Suppressor macrophage treated with lipopolysaccharide for 1 hour (primary cell): ENCODE measurements at places on chromosomes 16 and 17.

- DNase-seq = no peak
These were observed 4.1 kb downstream of the DPEP3 start for GRCh38 chr16:67976205-67976604.

GRCh38 chr16:739560-740458 is 988 bp downstream of the CIAO3 start:
- no peak for DNase-seq

DNA sequence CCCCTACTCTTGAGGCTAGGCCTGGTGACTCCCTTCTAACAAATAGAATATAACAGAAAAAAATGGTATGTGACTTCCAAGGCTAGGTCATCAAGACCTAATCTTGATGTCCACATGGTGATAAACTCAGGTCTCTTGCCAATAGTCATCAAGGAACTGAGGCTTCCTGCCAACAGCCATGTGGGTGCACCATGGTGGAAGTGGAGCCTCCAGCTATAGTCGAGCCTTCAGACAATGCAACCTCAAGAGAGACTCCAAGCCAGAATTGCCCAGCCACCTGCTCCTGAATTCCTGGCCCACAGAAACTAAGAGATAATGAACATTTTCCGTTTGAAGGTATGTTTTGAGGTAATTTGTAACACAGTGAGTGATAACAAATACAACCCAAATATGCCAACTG is 55.9 kb upstream of the SREBF1 start:
- DNase-seq = no peak

DNA sequence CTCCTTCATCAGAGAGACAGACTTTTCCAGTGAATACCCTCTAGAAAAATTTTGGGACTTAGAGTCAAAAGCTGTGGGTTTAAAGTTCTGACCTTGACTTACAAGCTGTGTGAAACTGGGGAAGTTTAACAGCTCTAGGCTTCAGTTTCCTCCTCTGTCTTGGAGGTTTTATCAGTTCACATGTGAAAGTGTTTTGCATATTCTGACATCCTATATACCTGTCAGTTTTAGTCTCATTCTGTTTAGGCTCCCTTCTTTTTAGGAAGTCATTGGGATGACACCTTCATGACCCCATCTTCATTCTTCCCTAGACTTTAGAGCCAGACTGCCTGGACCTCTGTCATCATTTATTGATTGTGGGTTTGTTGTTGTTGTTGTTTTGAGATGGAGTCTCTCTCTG is 44.4 kb downstream of the YPEL2 start:
- peak; percentile 52 for DNase-seq

- no peak for DNase-seq
These were observed 7.9 kb downstream of the ESRP2 start for GRCh38 chr16:68227850-68228553.

DNA sequence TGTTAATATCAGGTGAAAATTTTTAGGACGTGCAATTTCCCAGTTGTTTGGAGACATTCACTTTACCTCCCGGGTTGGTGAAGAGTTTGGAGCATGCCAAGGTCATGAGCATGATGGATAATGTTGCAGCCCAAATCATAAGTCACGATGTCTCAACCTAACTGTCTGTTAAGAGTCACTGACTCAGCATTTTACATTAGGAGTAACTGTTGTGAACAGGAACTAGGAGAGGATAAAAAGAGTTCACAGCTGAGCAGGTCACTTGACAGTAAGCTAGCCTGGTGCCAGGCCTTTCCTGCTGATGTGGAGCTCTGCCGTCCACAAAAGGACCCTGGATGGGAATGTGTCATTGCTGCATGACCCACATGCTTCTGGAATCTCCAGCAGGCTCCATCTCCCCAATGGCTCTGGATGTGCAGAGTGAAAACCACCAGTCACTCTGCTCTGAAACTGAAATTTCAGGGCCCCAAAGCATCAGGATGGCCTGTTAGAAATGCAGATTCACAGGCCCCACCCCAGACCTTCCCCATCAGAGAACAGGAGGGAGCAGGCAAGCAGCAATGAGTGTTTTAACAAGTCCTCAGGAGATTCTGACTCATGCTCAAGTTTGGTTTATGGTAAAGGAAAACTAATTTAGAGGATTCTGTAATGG is 371.6 kb upstream of the MAF start:
- DNase-seq = peak; percentile 9

DNA sequence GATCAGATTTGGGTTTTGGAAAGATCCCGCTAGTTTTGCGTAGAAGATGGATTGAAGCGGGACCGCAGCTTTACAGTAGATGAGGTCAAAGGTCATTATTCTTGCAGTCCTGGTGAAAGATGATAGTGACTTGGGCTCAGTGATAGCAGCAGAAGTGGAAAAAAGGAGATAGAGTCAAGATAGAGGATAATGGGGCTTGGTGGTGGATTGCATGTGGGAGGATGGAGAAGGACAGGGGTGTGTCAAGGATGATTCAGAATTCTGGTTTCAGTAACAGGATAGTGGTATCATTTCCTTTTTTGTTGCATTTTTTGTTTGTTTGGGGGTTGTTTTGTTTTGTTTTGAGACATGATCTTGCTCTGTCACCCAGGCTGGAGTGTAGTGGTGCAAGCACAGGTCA is 28.7 kb downstream of the CHD9NB start:
- DNase-seq = no peak

GRCh38 chr16:4787068-4787467 is 1.1 kb downstream of the SEPTIN12 start:
- no peak for DNase-seq

DNA sequence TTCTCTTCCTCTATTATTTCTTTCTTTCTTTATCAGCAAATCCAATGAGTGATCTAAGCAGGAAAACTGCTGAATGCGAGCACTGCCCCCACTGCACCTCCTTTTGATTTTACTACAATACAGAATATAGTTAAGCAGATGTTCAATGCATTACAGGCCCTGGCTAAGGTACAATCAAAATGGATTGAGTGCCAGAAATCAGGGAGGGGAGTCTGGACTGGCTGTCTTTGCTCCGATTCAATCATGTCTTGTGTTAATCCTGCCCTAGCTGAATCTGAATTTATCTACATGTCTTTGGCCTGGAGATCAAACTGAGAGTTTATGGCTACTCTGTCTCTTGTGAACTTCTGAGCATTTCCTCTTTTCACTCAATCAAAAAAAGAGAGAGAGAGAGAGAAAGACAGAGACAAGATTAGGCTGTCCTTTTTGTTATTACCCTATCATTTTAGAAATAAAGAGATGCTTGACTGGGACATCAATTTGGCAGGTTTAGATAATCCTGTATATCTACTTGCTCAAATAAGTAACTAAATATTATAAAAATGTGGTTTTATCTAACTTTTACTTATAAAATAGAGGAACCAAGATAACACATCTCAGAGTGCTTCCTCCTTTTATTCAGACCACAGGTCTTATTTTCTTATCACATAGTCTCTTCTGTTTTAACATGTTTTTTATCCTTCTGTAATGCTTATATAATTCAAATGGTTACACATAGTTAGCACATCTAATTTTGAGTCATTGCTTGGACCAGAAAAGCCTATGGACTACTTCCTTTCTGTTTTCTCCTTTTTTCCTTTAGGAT is 656.2 kb downstream of the KCNJ2 start:
- DNase-seq = no peak

DNA sequence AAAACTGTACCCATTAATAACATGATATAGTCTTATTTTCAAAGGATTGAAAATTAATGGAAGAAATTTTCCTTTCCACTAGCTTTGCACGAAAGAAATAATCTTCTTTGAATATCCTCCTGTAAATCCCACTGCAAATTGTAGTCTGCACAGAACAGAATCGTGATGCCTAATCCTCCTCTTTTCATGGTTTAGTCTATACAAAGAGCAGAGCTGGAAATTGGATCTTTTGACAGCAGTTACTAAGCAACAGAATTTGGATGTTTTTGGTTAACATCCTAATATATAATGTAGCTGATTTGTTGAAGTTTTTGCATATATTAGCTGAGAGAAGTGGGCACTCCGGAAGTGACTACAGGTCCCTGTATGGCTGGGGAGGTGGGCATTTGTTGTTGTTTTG is 98.6 kb downstream of the WNT3 start:
- DNase-seq = no peak

DNA sequence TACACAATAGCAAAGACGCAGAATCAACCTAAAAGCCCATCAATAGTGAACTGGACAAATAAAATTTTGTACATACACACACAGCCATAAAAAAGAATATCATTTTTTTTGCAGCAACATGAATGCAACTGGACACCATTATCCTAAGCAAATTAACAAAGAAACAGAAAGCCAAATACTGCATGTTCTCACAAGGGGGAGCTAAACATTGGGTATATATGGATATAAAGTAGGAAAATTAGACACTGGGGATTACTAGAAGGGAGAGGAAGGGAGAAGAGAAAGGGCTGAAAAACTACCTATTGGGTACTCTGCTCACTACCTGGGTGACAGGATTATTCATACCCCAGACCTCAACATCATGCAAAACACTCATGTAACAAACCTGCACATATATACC is 28.2 kb downstream of the ADAMTS18 start:
- no peak for DNase-seq

DNA sequence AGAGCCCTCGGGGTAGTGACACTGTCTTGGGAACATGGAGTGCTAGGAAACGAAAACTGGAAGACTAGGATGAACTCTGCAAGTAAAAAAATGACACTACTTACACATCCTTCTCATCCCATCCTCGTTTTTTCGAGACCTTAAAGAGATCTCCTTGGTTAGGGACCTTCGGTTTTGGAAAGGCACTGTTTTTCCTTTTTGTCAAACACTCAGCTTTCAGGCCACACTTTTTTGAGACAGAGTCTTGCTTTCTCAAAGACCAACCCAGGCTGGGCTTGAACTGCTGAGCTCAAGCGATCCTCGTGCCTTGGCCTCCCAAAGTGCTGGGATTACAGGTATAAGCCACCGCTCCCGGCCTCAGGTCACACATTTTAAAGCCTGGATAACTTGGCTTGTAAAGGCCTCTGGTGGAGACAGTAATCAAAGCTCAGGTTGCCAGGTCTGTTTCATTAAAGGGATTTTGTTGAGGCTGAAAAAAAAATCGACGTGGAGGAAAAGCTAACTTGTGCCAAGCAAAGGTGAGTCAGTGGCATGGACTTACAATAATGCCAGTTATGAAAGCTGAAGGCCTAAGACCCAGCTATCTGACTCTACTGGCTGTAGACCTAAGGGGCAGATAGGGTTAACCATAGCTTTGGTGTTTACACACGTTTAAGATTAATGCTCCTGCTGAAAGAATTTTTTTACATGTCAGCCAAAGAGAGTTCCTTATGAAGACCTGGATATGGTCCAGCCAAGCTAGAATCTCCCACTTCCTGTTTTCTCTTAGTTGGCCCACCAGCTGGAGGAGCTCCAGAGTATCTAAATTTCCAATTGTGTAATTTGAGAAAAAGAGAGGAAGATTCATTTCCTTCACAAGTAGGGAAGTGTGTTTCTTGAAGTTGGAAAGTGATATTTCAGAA is 823 bp downstream of the NBR1 start:
- peak; percentile 98 for DNase-seq

- DNase-seq = no peak
These were observed 77.8 kb downstream of the VMP1 start for GRCh38 chr17:59785091-59785799.

GRCh38 chr16:67685388-67686112 is 18.9 kb downstream of the C16orf86 start:
- no peak for DNase-seq

DNA sequence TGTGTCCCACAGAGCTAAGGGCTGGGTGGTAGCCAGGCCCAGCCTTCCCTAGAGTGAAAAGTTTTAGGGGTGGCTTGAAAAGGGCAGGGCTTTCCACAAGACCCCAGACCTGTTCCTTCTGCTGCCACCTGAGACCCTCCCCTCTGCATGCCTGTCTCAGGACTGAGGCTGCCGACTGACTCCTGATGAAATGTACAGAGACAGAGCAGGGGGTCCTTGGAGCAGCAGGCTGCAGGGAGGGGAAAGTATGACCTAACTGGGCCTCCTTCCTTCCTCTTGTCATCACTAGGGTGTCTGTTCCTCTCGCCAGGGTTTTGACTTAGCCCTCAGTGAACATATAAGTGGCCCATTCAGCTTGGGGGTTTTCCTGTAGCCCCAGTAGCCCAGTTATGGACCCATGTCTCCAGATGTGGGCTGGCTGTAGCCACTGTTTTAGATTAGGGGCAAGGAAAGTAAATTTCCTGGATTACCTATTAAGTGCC is 14.9 kb upstream of the NFATC3 start:
- DNase-seq = no peak

DNA sequence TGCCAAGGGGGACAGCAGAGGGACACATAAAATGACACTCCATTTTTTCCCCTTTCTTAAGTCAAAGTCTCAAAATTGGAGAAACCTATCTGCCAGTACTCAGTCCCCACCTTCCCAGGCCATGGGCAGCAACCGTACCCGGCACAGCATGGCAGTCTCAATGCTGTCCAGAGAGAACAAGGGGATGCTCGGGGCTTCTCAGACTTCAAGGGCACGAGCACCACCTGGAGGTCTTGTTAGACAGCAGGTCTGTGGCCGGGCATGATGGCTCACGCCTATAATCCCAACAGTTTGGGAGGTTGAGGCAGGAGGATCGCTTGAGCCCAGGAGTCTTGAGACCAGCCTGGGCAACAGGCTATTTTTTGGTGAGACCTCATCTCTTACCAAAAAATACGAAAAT is 3.2 kb downstream of the DNAH17 start:
- DNase-seq = no peak

DNA sequence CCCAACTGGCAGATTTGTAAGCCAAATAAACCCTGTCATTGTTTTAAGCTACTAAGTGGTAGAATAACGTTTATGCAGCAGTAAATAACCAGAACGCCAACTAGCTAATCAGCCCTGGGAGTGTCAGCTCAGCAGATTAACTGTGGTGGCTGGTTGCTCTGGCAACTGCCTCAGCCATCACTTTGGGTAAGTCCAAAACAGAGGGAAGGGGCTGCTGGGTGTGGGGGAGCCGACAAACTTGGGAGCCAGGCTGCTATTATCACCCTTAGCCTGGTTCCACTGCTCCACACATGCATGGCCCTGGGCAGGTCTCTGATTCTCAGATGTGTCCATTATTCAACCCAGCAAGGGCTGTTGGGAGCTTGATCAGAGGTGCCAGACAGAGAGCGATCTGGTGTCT is 22.2 kb upstream of the RHOT1 start:
- DNase-seq = no peak
